Calu3 (cell line): ENCODE measurements at places on chromosomes 1 and 21. TPM values are rescaled to one million over a fixed set of nuclear protein-coding genes. Genes with fewer than 3 reads are reported as not detected.

DNA sequence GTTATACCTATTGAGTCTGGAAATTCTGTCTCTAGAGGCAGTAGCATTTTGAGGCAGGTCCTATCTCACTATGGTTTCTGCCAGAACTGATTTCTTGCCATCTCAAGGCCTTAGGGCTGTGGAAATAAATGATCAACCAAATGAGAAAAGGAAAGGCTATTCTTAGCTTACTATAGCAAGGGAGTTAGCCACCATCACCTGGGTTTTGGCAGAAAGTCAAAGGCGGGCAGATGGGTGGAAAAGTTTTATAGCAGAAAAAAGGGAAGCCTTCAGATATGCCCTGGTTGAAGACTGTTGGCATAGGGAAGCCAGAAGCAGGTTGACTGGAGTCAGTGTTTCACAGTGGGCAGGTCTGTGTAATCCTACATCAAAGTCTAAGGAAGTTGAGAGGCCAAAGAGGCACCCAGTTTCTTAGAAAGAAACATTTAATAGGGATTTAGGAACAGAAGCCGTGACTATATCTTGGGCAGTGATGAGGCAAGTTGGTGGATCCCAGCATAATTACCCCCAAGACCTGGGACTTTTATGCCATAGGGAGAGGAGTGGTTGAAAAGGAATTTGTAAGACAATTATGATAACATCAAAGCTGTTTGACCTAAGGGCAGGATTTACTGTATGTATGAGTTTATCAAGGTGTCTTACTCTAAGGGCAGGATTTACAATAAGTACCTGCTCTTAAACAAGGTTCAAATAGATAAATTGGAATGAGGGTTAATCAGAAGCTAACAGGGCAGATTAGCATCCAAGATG is 29.7 kb downstream of the CTH start:
- no peak overlapping the region for H3K4me3 ChIP-seq
- no peak for DNase-seq
- no peaks in the 10 kb centered on the region for H3K4me1 ChIP-seq
- H3K27me3 ChIP-seq, result no peaks in the 10 kb centered on the region
- no peak overlapping the region for H3K27ac ChIP-seq

GRCh38 chr21:45830221-45830640 is 151.3 kb upstream of the COL6A1 start:
- H3K4me3 ChIP-seq, result no peak overlapping the region
- DNase-seq, result no peak
- no peak overlapping the region for H3K27ac ChIP-seq
- peaks cover 8% of the 10 kb centered on the region for H3K27me3 ChIP-seq
- no peaks in the 10 kb centered on the region for H3K4me1 ChIP-seq

Gene A3GALT2
- total RNA-seq, result 0.61 TPM in 1 of 2 replicates, not detected in the other

Gene OR2L3
- total RNA-seq, result not detected in 2 replicates

GRCh38 chr1:24899581-24900485 is 30.2 kb downstream of the RUNX3 start:
- no peaks in the 10 kb centered on the region for H3K4me1 ChIP-seq
- no peaks in the 10 kb centered on the region for H3K36me3 ChIP-seq
- H3K27ac ChIP-seq, result no peak overlapping the region
- peaks cover 37% of the 10 kb centered on the region for H3K27me3 ChIP-seq
- DNase-seq, result no peak

GRCh38 chr1:16009030-16009460 is 5.0 kb downstream of the SRARP start:
- H3K27ac ChIP-seq, result no peak overlapping the region
- peaks cover 8% of the 10 kb centered on the region for H3K4me1 ChIP-seq
- peaks cover 4% of the 10 kb centered on the region for H3K36me3 ChIP-seq
- no peaks in the 10 kb centered on the region for H3K27me3 ChIP-seq

DNA sequence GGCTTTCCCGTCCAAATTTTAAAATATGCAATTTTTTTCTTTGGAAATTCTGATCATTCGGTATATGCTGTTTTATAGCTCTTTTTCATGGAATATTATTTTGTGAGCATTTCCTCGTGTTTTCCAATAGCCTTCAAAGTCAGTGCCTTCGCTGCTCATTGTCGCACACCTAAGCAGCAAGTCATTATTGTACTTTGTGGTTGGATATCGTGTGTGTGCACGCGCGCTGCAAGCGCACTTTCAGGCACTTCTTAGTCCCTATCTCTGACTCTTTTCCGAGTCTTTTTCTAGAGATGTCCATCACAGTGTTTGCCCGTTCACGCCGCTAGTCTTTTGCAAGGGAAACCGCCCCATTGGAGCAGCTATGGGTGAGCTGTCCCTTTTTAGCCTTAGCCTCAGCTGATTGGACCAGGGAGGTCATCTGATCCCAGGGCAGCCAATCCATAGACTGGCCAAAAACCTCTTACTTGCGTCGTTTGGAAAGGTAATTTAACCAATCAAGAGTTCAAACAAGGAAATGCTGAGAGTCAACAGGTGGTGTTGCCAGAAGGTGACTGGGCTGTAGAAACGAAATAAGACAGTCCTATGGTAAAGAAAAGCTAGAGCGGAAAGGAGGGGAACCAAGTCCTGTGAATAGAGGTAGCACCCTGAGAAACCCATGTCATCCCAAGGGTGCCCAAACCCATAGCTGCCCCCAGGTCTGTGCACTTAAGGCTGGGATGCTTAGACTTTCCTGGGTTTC is 710 bp upstream of the HYI start:
- peak overlapping the region; percentile 49 for H3K4me3 ChIP-seq
- peak overlapping the region; percentile 90 for H3K27ac ChIP-seq
- peak; percentile 84 for DNase-seq
- peaks cover 52% of the 10 kb centered on the region for H3K36me3 ChIP-seq
- no peaks in the 10 kb centered on the region for H3K27me3 ChIP-seq

Gene ACTL8
- total RNA-seq, result 0.22 TPM in 1 of 2 replicates, not detected in the other

GRCh38 chr1:100362821-100363466 is 10.6 kb downstream of the CDC14A start:
- peaks cover 5% of the 10 kb centered on the region for H3K4me1 ChIP-seq
- no peak overlapping the region for H3K27ac ChIP-seq
- H3K4me3 ChIP-seq, result no peak overlapping the region
- no peak for DNase-seq
- no peaks in the 10 kb centered on the region for H3K36me3 ChIP-seq

Gene CDA
- total RNA-seq, result 7.4 and 9.0 TPM in 2 replicates

DNA sequence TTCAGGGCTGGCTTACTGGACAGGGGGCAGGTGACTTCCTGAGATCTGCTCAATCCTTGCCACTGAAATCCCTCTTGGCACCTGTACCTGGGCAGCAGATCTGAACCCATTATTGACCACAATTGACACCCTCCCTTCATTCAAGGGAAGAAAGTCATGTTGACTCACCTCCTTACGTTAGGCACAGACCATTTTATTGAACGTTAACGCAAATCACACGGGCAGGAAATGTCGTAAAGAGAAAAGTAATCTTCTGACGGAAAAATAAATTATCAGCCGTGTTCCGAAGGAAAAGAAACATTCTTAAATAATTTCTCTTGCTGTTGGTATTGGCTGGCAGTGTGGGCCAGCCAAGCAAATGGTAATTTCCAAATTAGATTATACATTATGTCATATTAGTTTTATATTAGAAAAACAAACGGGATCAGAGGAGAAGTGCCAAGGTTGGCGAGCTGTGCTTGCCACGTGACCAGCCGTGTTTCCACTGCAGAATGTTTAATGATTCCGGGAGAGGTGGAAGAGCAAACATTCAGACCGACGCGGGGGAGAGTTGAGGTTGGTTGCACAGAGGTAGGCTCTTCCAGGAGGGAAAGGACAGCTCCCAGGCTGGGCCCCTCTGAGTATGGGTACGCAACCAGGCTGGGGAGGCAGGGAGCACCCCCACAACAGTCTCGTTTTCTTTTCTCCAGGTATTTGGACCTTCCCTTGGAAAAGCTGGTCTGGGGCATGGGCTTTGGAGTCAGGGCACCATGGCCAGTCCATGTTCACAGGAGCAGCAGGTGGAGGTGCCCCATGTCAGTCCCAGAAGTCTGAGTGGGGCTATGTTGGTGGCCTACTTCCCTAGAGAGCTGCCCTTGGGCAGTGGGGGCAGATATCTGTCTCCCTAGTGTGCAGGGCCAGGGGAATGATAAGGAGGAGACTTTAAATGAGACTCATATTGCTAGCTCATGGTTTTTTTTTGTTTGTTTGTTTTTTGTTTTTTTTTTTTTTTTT is 121.1 kb downstream of the FOXD2 start:
- DNase-seq, result peak; percentile 53
- H3K27me3 ChIP-seq, result no peaks in the 10 kb centered on the region
- peaks cover 15% of the 10 kb centered on the region for H3K36me3 ChIP-seq
- peak overlapping the region; percentile 82 for H3K27ac ChIP-seq

DNA sequence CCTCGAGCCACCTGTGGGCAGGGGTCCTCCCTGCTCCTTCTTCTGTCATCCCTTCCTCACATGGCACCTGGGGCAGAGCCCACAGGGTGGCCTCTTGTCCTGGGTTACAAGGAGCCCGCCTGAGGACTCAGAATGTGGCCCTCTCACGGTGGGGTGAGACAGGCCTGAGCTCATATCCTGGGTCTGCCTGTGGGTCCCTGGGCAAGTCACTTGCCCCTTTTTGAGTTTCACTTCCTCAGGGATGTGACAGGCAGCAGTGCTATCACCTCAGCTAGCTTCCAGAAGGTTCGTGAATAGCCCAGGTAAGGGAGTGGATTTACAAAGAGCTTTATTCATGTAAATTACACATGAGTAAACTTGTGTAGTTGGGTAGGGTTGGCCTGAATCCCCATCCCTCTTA is 33.5 kb downstream of the HTR6 start:
- H3K27me3 ChIP-seq, result no peaks in the 10 kb centered on the region
- no peak for DNase-seq
- no peaks in the 10 kb centered on the region for H3K4me1 ChIP-seq
- no peak overlapping the region for H3K4me3 ChIP-seq
- H3K27ac ChIP-seq, result no peak overlapping the region

Gene CNR2
- total RNA-seq, result not detected in 2 replicates

Gene SERINC2
- 67.7 and 79.8 TPM in 2 replicates for total RNA-seq

GRCh38 chr1:52542085-52542688 is 10.7 kb downstream of the TUT4 start:
- H3K27me3 ChIP-seq, result no peaks in the 10 kb centered on the region
- H3K36me3 ChIP-seq, result no peaks in the 10 kb centered on the region
- no peak overlapping the region for H3K4me3 ChIP-seq
- H3K4me1 ChIP-seq, result no peaks in the 10 kb centered on the region
- H3K27ac ChIP-seq, result no peak overlapping the region
- no peak for DNase-seq

DNA sequence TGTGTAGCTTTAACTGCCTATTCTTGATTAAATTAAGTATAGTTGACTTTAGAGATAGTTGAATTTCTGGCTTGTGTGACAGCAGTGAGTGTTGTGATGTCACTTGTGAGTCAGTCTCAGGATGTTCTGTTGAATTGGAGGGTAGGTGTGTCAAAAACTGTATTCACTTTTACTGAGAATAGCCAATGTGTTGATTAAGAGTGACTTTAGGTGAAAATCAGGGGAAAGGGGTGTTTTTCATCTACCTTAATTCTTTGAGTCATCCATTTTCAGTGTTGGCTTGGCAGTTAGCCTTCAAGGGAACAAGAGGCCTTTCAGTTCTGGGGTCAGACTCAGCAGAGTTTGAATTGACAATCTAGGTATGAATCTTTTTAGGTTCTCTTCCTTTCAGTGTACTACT is 75.9 kb downstream of the CDC14A start:
- no peaks in the 10 kb centered on the region for H3K27me3 ChIP-seq
- H3K4me3 ChIP-seq, result no peak overlapping the region
- no peak overlapping the region for H3K27ac ChIP-seq
- no peaks in the 10 kb centered on the region for H3K36me3 ChIP-seq
